Cardiac fibroblast (primary cell): ENCODE measurements at places on chromosomes 3 and 15.

- DNase-seq: no peak
Observed at GRCh38 chr3:116601206-116601605, 108.4 kb upstream of the TUSC7 start.

DNA sequence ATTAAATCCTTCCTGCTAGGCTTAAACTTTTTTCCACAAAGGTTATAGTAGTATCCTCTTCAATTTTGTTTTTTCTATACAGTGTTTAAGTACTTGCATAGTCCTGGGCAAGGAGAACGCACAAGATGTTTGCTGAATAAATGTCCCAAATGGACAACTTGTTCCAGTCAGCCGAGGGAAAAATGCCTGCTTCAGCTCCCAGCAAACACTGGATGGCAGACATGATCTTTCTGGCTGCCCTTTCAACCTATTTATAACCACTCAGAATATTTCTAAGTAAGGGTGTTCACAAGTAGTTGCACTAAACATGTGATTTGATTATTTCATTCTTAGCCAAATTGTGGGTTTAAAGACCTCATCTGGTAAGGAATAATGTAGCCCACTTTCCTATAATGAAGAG is 29.8 kb downstream of the GNB4 start:
- DNase-seq: peak; percentile 77

DNA sequence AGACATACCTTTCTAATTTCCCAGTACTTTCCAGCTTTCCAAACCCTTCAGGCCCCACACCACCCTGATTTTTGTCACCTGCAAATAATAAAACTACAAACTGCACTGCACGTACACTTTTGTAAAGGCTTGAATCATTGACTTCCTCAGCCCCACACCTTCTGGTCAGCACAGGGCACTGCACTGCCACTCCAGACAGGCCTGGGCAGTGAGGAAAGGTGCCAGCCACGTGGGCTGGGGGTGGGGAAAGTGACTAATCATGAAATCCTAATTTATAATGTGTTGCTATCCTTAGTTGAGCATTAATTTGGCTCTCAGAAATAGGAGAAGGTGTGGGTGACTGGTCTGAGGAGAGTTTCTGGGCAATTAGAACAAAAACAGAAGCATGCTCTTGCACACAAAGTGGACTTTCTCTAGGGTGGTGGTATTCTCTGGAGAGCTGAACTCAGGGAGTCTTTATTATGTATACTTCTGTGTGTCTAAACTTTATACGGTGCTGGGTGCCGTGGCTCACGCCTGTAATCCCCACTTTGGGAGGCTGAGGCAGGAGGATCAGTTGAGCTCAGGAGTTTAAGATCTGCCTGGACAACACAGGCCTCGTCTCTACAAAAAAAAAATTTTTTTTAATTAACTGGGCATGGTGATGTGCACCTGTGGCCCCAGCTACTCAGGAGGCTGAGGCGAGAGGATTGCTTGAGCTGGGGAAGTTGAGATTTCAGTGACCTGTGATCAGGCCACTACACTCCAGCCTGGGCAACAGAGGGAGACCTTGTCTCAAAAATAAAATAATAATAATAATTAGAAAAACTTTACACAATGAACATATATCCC is 58.2 kb upstream of the FLNB start:
- DNase-seq: peak; percentile 25

GRCh38 chr3:159798951-159799350 is 189.7 kb upstream of the IL12A start:
- DNase-seq: peak; percentile 69

DNA sequence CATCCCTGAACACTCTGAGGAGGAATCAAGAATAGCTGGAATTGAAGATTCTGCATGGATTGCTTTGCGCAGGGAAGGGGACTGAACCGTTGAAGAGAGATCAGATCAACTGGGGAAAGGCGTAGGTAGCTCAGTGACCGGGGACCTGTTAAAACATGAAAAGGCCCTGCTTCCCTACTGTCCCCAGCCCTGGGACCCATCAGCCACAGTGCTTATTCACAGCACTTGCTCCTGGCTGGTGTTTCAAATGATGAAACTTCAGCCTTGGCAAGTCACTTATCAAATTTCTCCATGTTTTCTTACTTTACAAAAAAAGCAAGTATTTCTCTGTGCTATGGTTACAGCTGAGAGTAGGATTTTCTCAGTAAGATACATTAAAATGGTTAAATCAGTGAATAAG is 199.3 kb downstream of the MEIS2 start:
- no peak for DNase-seq

GRCh38 chr3:81955878-81956277 is 194.4 kb upstream of the GBE1 start:
- DNase-seq: peak; percentile 0

DNA sequence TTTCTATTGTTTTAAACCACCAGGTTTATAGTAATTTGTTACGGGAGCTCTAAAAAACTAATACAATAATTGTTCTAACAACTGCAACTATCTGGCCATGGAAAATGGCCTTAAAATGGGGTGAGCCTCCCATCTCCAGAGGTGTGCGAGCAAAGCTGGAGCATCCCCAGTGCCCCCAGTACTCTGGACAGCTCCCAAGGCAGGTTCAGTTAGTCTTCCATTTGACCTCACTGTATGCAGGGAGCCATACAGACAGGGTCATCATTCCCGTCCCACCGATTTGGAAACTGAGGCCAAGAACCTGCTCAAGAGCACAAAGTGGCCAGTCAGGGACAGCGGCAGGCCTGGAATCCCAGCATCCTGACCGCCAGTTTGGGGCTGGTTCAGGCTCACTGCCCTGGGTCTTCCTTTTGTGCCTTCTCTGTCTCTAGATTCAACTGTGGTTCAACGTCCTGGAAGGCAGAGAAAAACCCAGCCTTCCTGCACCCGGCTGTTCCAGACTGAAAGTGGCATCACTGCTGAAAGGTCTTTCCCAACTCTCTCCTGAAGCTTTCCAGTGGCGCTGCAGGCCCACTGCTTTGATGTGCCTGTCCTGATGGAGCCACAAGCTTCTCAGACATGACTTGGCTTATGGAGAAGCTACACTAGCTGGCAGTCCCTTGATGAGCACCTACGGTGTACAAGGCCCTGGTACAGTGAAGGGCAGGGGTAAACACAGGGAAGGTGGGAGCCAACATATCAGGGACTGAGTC is 76.6 kb upstream of the LINGO1 start:
- no peak for DNase-seq

- DNase-seq: no peak
Observed at GRCh38 chr15:74426404-74427281, 7.1 kb downstream of the SEMA7A start.

GRCh38 chr15:51075364-51075763 is 19.3 kb downstream of the TNFAIP8L3 start:
- DNase-seq: no peak

DNA sequence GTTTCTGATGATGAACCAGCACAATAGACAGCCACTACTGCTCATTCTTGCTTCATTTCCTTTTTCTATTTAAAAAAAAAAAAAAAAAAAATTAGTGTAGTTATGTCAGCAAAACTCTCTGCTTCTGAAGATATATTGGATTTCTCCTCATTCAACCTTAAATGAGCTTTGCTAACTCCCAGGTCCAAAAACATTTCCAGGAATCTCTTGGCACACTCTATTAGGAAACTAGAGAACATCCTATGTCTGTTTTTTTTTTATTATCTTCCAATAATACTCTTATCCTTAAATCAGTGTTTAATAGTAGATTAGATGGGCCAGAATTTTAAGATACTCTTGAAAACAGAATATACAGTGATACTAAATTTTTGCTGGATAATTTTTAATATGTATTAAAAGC is 398.0 kb downstream of the NAALADL2 start:
- no peak for DNase-seq

DNA sequence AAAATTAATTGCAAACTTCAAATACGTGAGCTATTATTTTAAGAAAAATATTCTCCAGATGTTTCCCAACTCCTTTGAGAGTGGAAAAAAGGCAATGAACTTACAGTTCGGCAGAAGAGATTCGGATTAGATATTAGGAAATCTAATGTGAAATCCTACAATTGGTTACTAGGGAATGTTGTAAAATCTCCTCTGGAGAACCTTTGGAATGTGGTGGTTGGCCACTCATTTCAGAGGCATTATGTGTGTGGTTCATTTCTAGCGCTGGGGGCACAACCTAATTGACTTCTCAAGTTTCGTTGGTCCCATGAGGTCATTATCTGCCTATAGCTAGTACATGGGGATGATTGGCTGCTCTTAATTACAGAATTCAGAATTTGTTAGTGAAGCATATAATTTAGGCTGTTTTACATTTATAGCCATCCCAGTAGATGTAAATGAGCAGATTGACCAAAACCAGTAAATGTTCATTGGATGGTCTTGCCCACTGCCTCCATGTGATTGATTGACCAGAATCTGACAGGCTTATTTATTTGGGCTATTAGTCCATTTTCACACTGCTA is 34.6 kb upstream of the CMSS1 start:
- DNase-seq: peak; percentile 84

GRCh38 chr3:4476496-4476895 is 9.4 kb upstream of the SUMF1 start:
- peak; percentile 54 for DNase-seq

GRCh38 chr3:94862703-94863102 is 799.8 kb downstream of the NSUN3 start:
- DNase-seq: peak; percentile 50

DNA sequence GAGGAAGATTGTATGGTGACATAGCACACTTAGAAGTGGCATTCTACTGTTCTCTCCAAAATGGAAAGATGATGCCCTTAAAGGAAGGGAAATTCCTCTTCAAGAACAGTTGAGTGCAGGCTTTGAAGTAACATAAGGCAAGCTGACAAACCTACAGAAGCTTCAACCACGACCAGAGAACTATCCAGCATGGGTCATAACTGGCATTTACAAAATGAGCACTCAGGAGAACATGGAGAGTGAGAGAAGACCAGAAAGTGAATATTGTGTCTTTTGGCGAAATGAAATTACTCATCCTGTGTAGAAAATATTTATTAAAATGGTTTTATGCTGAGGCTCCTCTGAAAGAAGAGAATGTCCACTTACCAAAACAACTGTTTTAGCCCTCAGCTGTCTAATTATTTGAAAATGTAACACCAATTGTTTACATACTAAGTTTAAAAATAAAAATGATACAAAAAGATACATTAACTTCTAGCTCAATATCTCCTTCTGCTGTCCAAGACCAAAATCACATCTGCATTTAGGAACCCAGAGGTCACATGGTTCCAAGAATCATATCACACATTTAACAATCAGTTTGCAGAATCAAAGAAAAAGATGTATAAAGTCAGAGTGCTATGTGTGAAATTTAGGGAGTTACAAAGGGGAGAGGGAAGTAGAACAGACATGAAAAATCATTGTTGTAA is 216.9 kb downstream of the ATP8B4 start:
- peak; percentile 78 for DNase-seq

DNA sequence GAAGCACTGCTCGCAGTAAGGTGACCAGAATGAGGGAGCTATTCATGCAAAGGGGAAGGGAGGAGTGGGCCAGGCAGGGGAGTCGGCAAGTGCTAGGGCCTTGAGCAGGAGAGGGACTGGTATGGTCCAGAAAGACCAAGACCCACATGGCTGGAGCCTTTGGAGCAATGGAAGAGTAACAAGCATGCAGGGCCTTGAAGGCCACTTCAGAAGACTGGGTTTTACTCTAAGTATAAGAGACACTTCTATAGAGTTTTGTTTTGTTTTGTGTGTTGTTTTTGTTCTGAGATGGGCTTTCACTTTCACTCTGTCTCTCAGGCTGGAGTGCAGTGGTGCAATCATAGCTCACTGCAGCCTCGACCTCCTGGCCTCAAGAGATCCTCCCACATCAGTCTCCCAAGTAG is 42.0 kb downstream of the BFSP2 start:
- DNase-seq: no peak

DNA sequence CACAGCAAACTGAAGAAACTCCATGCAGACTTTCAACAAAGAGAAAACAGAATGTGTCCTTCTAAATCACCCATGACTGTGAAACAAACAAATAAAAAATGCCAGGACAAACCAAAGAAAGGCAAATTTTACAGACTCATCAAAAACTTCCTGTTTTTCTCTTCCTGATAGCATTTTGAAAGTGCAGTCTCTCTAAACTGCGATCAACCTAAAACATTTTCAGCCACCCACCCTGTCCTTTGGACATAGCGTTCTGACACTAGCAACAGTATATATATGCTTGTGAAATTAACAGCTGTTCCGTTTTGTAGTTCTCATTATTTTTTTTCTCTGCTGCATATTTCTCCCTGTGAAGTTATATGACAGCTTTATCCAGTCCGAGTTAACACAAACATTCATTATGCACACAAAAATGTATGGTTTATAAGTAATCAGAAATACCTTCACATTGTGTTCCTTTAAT is 151.7 kb downstream of the FBN1 start:
- DNase-seq: no peak

DNA sequence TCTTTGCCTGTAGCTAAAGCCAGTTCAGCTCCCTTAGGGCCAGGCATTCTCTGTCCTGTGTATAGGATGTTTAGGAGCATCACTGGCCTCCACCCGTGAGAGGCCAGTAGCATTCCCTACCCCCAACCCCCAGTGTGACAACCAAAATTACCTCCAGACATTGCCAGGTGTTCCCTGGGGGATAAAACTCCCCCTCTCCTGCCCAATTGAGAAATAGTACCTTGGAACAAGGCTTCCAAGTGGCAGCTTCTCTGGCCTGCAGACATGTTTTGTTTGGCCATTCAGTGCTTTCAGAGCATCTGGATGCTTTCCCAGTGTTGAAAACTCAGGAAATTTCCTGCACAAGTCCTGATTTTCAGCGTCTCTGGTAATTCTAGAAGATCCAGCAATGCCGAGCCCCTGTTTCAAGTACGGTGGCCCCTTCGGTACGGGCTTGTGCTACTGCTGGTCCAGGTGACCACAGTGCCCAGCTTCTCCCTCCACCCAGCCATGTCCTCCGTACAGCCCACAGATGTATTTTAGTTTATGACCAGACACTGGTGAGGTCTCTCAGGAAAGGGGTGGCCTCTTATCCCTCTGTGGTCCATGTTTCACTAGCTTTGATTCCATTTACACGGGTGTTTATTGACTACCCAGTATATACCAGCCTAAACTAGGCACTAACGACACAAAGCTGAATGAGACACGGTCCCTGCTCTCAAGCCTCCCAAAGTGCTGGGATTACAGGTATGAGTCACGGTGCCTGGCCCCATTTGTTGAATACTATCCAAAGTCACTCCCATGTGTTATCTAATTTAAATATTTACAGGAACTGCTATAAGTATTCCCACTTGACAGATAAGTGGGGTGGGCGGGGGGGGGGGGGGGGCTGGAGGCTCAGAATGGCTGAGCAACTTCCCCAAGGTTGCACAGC is 125.4 kb upstream of the RAD18 start:
- DNase-seq: peak; percentile 70

GRCh38 chr3:64578062-64578770 is 109.6 kb downstream of the ADAMTS9 start:
- peak; percentile 11 for DNase-seq
